Thymus (tissue), 14 donors: ENCODE measurements at places on chromosomes 11 and 22.

- DNase-seq, result no peak
Observed at GRCh38 chr11:116725434-116726221, 47.2 kb downstream of the BUD13 start.

- DNase-seq, result no peak
Observed at GRCh38 chr11:75815345-75816168, 547 bp downstream of the UVRAG start.

DNA sequence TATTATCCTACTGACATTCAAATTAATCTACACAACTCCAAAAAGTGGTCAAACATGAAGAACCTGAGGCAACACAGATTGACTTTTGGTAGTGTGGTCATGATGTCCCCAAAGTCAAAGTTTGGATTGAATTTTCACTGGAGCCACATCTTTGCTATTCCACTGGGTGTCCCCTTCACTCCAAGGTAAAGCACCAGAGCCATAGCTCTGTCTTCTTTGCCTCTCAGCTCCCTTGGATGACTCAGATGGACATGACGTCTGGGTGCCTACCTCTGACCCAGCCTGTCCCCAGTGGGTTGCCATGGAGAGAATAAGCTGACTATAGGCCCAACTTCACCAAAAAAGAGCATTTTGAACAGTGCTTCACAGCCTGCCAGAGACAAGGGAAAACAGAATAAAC lies 57.4 kb upstream of the ARHGAP42 start:
- DNase-seq, result no peak

- no peak for DNase-seq
Observed at GRCh38 chr22:35630387-35630793, 13.3 kb upstream of the MB start.

DNA sequence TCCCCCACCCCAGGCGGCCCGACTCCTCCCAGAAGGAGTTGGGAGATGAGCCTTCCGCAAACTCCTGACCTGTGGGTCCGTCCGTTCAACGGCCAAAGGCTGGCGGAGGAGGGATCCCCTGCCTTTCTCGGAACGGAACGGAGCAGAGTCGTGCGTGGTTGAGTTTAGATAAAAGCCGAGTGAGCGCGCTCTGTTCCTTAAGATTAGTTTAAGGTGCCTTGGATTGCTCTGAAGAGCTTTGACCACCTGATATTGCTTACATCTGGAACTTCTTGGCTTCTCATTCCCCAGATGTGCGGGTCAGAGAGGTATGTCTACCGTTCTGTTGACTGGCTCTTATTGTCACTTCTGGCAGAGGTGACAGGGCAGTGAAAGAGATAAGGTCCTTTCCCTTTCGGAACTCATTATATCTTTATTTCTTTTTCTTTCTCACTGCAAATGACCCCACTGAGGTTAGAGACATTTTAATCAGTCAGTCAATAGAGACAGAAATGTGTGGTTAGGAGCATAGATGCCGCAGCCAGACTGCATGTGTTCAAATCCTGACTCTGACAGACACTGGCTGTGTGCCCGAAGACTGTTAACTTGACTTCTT lies at the start of gene TRIM6:
Gene TRIM6 (plus strand): TSS at position 31 of the 595 bp plus-strand sequence. CDS start 261 bp downstream, at position 292.
- DNase-seq, result peak; percentile 42

- DNase-seq, result no peak
Observed at GRCh38 chr22:46693634-46694415, 44.2 kb downstream of the CERK start.

DNA sequence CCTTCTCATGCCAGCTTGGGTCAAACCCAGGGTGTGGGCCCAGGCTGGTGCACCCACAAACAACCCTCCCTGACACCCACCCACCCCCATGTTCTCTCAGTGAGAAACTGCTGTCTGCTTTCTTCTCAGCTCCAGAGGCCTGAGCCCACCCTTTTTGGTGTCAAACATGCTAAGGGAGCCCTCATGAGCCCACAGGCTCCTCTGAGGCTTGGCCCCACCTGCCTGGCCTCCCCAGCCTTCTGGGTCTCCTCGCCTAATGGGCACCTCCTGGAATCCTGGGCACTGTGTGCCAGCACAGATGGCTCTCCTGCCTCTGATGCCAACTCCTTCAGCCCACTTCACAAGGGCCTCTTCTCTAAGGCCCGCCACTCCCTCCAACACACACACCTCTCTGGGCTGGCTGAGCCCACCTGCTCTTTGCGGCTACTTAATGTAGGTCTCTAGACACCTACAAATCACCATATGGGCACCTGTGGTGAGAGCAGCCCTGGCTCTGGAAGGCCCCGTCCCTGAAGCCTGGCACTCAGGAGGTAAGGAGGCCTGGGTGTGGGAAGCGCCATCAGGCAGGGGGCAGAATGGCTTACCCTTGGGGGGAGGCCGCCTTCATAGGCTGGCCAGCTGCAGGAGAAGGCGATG lies 4.4 kb downstream of the NAGA start:
- no peak for DNase-seq

GRCh38 chr11:6630632-6631291 lies 11.5 kb upstream of the TPP1 start:
- no peak for DNase-seq

GRCh38 chr11:32088117-32088941 lies 2.5 kb upstream of the RCN1 start:
- DNase-seq, result peak; percentile 32

DNA sequence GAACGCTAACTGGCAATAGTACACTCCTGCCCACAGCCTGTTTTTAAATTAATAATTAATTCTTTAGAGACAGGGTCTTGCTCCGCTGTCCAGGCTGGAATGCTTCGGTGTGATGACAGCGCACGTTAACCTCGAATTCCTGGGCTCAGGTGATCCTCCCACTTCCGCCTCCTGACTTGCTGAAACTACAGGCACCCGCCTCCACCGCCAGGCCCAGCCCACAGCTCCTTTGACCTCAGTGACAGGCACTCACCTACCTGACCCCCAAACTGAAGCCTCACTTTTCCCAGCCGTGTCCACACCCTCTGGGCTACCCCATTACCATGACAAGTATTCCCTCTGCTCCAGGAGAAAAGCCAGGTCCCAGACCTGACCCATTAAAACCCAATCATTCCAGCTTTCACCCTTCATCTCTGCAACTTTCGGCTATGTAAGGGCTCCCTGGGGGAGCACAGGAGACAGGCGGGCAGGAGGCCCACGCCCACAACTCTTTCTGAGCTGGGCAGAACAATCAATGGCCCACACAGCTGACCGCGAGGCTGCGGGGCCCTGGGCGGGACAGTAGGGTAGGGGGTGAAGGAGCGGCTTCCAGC lies 730 bp downstream of the LMNTD2 start:
- no peak for DNase-seq

- DNase-seq, result no peak
Observed at GRCh38 chr11:116062490-116063171, 558.4 kb upstream of the CADM1 start.

GRCh38 chr11:62461740-62462507 lies 43.1 kb downstream of the SCGB1A1 start:
- no peak for DNase-seq

- DNase-seq, result no peak
Observed at GRCh38 chr11:64932324-64932723, 3.4 kb downstream of the GPHA2 start.

DNA sequence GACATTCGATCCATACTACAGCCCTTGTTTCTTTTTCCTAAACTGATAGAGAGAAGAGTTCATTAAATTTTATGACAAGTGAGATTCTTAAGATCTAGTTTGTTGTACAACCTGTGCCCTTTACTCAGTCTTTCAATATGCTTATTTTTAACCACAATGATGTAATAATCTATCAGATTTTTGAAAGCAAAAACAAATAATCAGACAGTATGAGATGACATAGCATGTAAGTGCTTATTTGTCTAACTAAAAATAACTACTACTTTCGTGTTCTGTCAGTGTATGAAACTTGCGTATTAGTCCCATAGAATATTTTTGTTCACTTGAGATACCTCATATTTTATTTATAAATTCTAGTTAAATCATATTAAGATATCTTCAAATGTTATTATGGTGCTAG lies 33.2 kb downstream of the RAB39A start:
- DNase-seq, result no peak

GRCh38 chr11:134332189-134332631 lies 422 bp downstream of the GLB1L2 start:
- no peak for DNase-seq

GRCh38 chr11:36186340-36187175 lies 102.7 kb downstream of the COMMD9 start:
- no peak for DNase-seq

- no peak for DNase-seq
Observed at GRCh38 chr22:27881421-27881820, 37.6 kb downstream of the PITPNB start.

GRCh38 chr11:95301474-95301873 lies 70.5 kb upstream of the SESN3 start:
- no peak for DNase-seq

- DNase-seq, result no peak
Observed at GRCh38 chr11:111353776-111354600, 25.1 kb downstream of the POU2AF1 start.

DNA sequence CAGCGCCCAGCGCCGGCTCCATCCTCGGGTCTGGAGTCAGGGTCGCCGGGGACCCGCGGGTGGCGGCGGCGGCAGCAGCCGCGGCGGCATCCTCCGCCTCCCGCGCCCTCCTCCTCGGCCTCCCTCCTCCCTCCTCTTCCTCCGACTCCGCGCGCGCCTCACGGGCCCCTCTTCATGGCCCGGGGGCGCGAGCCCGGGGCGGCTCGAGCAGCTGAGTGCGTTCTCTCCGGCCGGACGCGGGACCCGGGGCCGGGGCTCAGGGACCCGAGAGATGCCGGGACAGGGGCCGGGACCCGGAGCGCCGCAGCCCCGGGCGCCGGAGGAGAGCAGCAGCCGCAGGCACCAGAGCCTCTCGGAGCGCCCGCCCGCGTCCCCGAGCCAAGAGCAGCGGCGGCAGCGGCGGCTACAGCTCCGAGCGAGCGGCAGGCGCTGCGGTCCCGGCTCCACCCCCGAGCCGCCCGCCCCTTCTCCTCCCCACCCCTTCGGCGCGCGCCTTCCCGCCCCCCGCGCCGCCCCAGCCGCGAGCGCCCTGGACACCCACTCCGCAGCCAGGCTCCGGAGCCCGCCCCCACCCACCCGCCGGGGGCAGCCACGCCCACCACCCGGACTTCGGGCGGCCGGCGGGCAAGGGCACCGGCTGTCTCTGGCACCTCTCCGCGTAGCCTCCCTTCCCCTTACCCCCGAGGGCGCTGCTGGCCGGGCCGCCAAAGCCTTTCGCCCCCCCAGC lies at the start of gene CHST1:
Gene CHST1 (minus strand): TSS at position 417 of the 727 bp plus-strand sequence. CDS start 14,699 bp downstream, outside the sequence.
- no peak for DNase-seq

DNA sequence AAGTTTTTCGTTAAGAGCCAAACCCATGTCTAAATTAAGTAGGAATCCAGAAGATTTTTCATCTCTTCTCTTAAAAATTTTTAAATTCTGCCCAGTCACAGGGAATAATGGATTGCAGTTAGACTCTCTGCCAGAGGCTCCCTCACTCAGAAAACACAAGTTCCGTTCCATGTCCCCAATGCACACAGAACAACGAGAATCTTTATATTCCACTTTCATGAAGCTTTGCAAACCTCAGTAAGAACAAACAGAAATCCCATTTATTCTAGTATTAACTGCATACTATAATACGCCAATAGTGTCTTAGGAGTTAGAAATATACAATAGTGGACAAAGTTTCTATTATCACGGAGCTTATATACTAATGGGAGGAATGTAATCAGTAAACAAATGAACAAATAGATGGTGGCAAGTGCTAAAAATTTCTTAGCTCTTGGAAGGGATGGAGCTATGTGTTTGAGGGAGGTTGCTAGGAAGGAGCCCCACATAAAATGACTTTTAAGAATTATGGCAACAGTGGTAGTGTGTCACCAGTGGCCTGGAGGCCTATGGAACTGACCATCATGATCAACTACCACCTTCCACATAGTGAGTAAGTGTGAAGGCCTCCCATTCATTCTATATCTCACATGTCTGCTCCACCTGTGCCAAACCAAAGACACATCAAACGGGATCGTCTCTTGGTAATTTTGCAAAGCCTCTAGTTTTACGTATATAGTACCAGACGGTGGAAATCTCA lies 24.9 kb downstream of the PICALM start:
- no peak for DNase-seq

DNA sequence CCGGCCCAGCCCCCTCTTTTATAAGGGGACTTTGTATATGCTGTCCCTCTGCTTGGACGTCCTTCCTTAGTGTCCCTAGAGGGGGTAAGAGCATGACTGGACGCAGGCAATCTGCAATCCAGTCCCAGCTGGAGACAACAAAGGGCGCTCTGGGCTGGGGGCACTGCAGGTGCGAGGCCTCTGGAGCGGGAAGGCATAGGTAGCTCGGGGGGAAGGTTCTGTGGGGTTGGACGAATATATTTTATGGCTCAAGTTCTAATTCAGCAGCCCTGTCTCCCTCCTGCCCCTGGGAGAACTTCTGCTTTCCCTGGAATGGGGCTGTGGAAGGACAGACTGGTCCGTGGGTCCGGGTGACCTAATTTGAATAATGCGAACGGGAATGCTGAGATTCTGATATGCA lies 40.0 kb downstream of the KCNJ4 start:
- no peak for DNase-seq

DNA sequence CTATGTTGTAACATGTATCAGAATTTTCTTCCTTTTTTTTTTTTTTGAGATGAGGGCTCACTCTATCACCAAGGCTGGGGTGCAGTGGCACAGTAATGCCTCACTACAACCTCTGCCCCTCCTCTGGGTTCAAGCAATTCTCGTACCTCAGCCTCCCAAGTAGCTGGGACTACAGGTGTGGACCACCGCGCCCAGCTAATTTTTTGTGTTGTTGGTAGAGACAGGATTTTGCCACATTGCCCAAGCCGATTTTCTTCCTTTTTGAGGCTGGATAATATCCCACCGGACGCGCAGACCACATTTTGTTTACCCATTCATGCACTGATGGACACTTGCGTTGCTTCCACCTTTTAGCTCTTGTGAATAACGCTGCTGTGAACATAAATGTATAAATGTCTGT lies 97.0 kb downstream of the BRD1 start:
- no peak for DNase-seq

DNA sequence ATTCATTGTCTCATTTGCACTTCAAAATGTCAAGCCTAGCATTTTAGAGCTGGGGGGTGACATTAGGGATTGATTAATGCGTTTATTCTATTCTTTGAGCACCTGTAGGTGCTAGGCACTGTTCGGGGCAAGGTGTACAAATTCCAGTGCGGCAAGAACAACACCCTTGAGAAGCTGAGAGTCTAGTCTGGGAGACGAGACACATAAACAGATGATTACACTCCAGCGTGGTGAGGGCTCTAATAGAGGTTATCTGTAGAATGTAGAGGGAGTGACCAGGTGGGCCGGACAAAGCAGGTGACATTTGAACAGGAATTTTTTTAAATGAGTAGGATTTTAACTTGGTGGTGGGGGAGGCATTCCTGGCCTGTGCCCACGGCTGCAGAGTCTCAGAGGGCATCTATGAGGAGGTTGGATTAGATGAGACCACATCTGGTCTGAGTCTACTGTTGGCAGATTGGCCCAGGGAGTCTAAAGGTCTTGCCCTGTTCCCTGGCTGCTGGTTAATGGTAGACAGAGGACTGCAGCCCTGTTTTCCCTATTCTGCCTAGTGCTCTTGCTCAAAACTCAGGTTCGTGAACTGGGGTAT lies 970 bp downstream of the CAT start:
- DNase-seq, result no peak
